ENCODE measurements at places on chromosomes 3 and 15.

GRCh38 chr3:143269741-143270140 is 150.2 kb downstream of the CHST2 start:
- DNase-seq: no peak

- no peak for DNase-seq
Measured at GRCh38 chr3:44114142-44114541, 127.5 kb upstream of the TOPAZ1 start.

DNA sequence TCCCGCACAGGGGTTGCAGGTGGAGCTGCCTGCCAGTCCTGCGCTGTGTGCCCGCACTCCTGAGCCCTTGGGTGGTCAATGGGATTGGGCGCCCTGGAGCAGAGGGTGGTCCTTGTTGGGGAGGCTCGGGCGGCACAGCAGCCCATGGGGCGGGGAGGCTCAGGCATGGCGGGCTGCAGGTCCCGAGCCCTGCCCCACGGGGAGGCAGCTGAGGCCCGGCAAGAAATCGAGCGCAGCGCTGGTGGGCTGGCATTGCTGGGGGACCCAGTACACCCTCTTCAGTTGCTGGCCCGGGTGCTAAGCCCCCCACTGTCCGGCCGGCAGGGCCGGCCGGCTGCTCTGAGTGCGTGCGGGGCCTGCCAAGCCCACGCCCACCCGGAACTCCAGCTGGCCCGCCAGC is 27.9 kb downstream of the NCK1 start:
- no peak for DNase-seq

GRCh38 chr15:63826528-63826927 is 7.2 kb downstream of the HERC1 start:
- DNase-seq: no peak

DNA sequence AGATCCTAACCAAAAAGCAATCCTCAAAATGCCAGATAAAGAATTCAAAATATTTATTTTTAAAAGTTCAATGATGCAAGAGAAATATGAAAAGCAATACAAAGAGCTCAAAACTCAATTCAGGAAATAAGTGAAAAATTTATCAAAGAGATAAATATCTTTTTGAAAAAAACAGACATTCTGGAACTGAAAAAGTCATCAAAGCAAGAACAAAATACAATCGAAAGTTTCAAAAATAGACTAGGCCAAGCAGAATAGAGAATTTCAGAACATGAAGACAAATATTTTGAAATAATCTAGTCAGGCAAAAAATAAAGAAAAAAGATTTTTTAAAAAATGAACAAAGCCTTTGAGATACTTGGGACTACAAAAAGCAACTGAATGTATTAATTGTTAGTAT is 83.4 kb upstream of the STT3B start:
- DNase-seq: no peak

All from COR-L47 (cell line).